ENCODE measurements at places on chromosomes 6 and 20. TPM values are rescaled to one million over a fixed set of nuclear protein-coding genes. Genes with fewer than 3 reads are reported as not detected.

PSMA7 gene
- total RNA-seq: 154 TPM

NHLRC1 gene
- total RNA-seq: 1.2 TPM

FUT9 gene
- total RNA-seq: not detected

- DNase-seq: no peak
Measured at GRCh38 chr20:3825526-3825925, 5.2 kb downstream of the AP5S1 start.

C6orf163 gene
- total RNA-seq: 4.3 TPM

DNA sequence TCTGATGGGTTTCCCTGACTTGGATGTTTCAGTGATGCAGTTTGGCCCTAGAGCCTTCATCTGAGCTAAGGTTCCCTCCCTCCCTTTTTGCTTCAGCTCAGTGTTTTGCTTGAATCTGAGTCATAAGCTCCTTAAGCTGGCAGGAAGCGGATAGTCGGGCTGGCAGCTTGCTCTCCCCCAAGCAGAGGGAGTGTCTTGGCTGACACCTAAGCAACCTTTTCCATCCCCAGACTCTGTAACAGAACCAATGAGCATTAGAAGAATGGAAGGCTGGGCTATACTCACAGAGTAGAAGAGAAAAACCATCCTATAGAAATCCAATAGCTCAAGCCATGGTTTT lies 98.3 kb downstream of the HAO1 start:
- no peak for DNase-seq

DNA sequence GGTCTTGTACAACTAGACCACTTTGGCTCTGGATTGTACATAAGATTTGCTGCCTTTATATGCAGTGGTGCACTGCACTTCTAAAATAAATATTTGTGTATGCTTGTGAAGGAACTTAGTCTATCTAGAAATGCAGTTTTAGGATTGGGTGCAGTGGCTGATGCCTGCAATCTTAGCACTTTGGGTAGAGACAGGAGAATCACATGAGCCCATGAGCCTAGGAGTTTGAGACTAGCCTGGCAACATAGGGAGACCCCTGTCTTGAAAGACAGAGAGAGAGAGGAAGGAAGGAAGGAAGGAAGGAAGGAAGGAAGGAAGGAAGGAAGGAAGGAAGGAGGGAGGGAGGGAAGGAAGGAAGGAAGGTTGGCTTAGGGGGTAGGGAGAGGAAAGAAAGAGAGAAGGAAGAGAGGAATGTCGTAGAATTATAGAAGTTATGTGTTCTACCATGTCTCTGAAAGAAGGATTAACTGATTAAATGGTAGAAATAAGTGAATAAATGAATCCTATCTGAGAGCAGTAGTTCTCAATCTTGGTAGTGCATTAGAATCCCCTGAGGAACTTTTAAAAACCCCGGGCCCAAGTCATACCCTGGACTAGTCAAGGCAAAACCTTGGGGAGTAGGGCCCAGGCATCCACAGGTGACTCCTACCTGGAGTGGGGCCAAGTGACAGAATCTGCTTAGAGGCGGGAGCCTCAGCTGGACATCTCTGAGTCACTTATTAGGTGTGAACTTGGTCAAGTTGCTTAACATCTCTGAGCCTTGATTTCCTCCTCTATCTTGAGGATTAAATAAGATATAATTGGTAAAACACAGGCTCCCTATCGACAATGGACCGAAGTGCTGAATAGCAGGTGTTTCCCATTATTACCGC lies 130.3 kb downstream of the ZNF217 start:
- no peak for DNase-seq

APOBEC2 gene
- total RNA-seq: not detected

LCA5 gene
- total RNA-seq: 0.54 TPM

GRCh38 chr6:124674042-124674441 lies 288.2 kb upstream of the RNF217 start:
- no peak for DNase-seq

DNA sequence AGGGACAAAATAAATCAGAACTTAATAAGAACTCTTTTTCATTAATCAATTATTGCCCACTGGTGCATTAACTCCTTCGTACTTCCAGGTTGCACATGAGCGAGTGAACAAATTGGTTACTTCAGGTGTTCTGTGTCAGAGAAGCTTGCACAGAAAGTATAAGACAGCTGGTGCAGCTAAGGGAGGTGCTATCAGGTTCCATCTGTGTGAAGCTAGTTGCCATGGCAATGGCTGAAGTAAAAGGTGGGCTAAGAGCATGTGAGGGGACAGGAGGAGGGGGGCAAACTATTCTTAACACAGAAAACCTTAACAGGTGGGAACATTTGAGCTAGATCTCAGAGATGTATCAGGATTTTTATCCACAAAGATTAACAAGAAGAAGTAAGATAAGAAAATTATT lies 81.6 kb downstream of the MANEA start:
- no peak for DNase-seq

E2F3 gene
- total RNA-seq: 23.1 TPM

GRCh38 chr6:111564482-111564945 lies 41.2 kb downstream of the TRAF3IP2 start:
- no peak for DNase-seq

- DNase-seq: no peak
Measured at GRCh38 chr6:45074439-45074838, 253.7 kb upstream of the RUNX2 start.

DNA sequence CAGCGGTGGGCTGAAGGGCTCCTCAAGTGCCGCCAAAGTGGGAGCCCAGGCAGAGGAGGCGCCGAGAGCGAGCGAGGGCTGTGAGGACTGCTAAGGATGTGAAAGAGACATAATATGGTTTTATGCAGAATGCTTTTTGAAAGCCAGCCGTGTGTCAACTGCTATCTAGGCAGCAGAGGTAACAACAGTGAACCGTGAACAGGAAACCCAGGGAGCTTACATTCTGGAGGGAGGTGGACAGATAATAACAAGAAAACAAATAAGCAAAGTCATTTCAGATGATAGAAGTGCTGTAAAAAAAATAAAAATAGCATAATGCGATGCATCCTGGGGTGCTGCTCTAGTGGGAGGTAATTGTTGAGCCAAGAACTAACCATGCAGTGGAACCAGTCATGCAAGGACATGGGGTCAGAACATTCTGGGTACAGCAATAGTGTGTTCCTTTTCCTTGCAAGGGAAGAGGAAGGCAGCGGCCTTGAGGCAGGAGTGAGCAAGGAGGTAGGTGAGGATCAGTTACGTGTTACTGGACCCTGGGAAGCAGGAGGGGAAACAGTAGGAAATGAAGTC lies 134.4 kb upstream of the TMEM170B start:
- no peak for DNase-seq

- no peak for DNase-seq
Measured at GRCh38 chr6:169167581-169168301, 85.9 kb downstream of the THBS2 start.

GFRAL gene
- total RNA-seq: not detected

BFSP1 gene
- 0.53 TPM for total RNA-seq

MRAP2 gene
- not detected for total RNA-seq

AGER gene
- 81.4 TPM for total RNA-seq

DNA sequence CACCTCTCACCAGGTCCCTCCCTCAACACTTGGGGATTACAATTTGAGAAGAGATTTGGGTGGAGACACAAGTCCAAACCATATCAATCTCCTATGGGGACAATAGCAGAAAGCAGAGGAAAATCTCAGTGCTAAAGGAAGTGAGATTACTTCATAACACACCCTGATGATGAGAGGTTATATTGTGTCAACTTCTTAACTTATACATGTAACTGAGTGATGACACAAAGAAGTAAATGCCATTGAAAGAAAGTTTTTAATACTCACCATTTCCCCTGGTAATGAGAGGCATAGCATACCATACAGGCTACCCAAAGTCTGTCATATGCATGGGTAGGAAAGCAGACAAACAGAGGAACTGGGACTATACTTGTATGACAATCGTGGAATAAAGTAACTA lies 137.2 kb downstream of the MMUT start:
- DNase-seq: no peak

DNA sequence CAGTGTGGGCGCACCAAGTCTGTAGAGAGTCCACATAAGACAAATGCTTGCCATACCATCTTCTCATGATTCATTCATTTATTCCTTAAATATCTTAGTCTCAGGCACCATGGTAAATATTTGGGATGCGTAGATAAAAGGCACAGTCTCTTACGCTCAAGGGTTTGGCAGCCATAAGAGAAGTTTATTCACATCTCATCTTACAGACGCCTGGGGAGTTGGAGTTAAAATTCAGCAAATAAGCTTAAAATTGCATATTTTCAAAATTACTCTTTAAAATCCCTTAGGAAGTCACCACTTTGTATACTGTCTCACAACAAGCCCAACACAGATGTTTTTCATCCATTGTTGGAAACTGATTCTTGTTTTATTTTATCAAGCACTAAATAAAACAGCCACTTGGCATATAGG lies 363.3 kb downstream of the KIF16B start:
- no peak for DNase-seq

DNA sequence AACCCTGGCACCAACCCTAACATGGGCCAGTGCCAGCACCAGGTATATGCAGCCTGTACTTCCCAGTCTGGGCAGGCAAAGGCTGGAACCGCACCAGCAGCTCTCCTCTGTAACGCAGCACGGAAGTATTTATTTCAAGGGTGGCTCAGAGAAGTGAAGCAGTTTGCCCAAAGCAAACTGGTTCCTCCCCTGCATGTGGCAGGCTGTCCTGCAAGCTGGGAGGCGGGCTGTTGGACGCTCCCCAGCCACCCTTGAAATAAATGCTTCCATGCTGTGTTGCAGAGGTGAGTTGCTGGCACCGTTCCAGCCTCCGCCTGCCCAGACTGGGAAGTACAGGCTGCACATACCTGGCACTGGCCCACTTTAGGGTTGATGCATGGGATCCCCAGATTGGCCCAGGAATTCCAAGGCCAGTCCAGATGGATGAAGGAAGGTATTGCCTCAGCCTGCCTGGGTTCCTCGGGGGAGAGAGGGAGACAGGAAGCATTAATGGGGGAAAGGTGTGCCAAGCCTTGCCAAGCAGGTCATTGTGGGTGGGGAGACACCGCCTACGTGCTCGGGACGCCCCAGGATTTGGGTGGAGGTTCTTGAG lies 49.8 kb downstream of the PPARD start:
- no peak for DNase-seq

GRCh38 chr6:125183391-125183790 lies 29.8 kb downstream of the TPD52L1 start:
- DNase-seq: no peak

MMP24 gene
- 0.15 TPM for total RNA-seq

KIF25 gene
- total RNA-seq: not detected

DNA sequence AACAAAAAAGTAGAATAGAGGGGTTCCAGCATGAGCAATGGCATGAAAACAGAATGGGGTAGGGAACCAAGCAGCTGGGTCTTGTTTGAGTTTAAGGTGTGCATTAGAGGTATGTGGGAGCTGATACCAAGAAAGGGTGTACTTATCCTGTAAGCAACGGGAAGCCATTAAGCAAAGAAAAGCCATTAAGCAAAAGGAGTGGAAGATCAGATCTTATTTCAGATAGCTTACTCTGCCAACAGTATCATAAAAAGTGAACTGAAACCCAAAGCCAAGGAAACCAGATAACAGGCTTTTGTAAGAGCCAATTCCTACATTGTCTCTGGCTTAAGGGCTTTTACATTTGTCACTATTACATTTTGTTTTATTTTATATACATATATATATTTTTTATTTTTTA lies 21.3 kb upstream of the BEND6 start:
- no peak for DNase-seq

DNA sequence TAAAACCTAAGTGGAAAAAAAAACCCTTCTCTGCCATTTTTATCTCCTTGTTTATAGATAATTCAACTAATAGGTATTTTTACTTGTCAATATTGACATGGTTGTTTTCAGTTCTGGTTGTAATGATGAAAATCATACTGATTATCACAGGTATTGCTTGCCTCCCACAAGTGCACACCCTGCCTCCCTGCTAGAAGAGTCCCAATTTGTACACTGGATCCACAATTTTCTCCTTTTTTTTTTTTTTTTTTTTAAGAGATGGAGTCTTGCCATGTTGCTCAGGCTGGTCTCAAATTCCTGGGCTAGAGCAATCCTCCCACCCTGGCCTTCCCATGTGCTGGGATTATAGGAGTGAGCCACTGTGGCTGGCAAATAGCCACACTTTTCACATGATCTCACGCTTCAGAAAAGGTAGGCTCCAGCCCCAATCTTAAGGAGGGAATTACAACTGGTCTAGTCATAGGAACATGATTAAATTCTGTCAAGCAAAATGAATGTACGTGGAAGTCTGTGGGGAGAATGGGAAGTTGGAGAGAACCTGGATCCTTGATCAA lies 12.3 kb downstream of the DYNLT2 start:
- DNase-seq: no peak

DNA sequence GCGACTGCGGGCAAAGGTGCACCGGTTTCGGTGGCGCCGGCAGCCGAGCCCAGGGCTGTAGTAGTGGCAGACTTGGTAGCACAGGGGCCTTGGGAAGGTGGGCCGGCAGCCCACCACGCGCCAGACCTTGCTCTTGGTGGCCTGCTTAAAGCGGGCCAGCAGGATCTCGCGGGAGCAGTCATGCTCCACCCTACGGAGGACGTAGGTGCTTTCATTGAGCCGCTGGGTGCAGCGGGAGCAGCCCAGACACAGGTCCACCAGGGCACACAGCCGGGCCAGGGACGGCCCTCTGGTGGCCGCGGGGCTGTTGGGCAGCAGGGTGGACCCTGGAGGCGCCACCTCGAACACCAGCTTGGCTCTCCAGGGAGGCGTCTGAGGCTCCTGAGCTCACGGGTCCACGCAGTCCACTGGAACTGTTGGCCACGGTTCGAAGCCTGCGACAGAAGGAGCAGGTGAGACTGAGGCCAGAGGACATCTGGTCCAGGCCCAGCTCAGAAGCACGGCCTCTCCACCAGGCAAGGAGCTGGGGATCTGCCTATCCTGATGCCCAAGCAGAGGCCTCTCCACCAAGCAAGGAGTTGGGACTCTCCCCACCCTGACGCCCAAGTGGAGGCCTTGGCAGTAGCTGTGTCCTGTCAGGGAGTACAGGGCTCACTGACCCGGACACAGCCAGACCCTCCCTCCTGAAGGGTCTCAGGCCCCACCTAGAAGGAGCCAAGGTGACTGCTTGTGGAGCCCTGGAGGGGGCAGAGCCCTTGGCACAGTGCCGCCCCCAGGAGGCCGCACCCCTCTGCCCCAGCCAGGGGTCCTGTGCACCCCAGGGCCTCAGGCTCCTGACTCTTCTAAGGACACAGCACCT lies 1.0 kb downstream of the HELZ2 start:
- DNase-seq: no peak

- DNase-seq: no peak
Measured at GRCh38 chr6:126447367-126447766, 107.5 kb downstream of the CENPW start.

DNA sequence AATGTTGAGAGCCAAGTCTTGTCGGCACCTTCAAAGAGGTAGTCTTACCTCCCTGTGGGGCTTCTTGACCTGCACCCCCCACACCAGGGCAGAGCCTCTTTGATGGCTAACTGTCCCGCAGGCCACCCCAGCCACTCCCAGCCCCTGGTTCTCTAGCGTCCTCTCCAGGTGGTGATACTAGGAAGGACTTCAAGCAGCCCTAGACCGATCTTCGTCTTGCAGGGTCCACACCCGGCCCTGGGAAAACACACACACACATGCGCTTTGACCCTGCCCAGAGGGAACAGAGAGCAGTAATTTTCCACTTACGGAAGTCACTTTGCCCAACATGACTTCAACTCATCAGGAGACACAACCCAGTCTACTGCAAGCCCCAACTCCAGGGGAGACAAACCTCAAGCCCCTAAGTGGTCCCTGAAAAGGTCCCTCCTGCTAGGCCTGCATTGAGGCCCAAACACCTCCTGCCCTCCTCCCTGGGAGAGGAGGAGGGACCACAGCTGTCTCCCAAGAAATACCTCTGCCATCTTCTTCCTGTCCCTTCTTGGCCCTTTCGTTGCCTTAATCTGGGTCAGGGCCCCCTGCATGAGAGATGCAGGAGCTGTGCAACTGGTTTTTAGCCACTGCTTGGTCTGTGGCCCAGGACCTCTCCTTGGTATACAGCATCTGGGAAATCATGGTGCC lies 2.9 kb upstream of the BPIFB1 start:
- DNase-seq: no peak
